ENCODE measurements at places on chromosomes 6 and 20.

- no peak for DNase-seq
Measured at GRCh38 chr6:125798734-125799508, 8.2 kb downstream of the NCOA7 start.

DNA sequence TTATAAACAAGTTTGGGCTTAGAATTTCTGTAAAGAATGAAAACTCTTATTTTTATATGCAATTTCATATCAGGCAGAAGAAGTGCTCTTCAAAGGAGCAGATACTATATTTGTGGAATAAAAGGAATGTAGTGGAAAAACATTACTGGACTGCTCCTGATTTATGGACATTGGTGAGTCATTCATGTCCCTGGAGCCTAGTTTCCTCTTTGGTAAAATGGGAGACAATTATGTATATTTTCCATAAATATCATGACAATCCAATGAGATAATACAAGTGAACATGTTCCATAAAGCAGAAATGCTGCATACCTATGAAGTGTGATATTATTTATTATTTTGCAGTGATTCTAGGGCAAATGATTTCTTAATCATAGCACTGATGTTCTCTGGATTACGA lies 445.8 kb upstream of the CITED2 start:
- DNase-seq, result no peak

GRCh38 chr6:54244430-54244829 lies 63.8 kb upstream of the TINAG start:
- DNase-seq, result no peak

GRCh38 chr20:1902188-1902587 lies 7.0 kb downstream of the SIRPA start:
- DNase-seq, result no peak

DNA sequence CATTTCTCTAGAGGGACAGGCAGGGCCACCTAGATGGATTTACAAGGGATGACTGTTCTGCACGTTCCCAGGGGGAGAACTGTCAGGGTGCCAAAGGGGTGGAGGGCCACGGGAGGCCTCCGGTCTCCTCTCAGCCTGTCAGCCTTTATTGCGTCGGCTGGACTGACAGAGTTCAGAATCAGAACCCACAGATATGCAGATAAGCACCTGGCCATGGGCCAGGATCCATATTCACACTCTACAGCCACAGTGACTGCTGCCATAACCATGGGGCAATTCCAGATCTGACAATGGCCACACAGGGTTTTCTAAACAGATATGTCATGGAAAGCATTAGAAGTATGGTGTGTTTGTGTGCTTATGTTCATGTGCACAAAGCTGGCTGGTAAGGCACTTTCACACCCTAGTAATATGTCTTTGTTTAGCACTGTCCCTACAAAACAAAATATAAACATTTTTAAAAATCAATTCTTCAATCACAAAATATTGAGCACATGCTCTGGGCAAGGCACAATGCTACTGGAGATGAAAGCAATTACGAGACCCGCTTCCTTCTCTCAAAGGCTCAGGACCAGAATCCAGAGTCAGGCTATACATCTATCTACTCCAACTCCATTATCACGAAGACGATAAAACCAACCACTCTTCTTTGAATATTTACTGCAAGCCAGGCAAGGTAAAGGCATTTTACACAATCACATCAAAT lies 29.1 kb downstream of the TRAM2 start:
- DNase-seq, result no peak

DNA sequence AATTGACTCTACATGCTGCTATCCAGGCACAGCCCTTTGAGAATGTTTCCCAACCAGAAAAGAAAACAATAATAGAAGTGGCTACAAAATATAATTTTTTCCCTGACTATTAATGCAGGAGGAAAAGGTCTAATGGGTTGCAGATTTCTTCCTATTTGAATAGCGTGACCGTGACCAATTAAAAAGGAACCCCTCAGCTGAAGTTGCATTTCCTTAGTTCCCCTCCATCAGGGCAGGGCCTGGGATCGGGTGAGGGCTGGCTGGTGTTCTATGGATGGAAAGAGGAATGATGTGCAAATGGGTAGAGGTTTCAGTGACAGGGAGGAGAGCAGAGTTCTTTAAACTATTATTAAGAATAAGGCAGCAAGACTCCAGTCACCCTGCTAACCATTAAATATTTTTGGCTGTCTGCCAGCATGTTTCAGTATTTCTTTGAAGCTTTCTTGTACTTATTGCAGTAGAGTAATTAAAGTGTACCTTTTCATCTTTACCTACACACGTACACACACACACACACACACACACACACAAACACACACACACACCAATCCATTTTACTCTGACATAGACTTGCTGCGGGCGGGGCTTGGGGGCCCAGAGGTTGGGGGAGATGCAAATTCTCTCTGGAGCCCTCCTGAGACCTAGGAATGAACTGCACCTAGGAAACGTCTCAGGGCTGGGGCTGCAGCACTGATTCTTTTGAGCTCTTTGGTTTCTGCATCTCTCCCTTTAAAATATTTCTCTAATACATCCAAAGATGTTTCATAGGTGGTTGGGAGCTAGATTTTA lies 154.8 kb upstream of the SLC35B3 start:
- no peak for DNase-seq

- DNase-seq, result peak; percentile 19
Measured at GRCh38 chr6:13526727-13527670, 39.6 kb upstream of the GFOD1 start.

GRCh38 chr20:10946124-10946880 lies 272.5 kb upstream of the JAG1 start:
- no peak for DNase-seq

DNA sequence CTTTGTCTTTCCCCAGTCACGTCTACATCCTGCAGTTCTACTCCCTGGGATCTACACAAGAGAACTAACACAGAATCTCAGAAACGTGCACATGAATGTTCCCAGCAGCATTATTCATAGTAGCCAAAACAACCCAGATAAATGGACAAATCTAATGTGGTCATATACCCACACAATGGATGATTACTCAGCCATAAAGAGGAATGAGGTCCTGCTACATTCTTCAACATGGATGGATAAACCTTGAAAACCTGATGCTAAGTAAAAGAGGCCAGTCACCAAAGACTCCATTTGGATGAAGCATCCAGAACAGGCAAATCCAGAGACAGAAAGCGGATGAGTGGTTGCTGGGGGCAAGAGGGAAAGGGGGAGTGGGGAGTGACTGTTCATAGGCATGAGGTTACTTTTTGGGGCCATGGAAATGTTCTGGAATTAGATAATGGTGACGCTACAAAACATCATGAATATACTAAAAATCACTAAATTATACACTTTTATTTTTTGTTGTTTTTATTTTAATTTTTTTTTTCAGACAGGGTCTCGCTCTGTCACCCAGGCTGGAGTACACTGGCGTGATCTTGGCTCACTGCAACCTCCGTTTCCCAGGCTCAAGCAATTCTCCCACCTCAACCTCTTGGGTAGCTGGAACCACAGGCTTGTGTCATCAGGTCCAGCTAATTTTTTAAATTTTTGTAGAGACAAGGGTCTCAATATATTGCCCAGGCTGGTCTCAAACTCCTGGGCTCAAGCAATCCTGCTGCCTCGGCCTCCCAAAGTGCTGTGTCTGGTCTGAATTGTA lies 50.8 kb upstream of the DSN1 start:
- DNase-seq, result no peak

DNA sequence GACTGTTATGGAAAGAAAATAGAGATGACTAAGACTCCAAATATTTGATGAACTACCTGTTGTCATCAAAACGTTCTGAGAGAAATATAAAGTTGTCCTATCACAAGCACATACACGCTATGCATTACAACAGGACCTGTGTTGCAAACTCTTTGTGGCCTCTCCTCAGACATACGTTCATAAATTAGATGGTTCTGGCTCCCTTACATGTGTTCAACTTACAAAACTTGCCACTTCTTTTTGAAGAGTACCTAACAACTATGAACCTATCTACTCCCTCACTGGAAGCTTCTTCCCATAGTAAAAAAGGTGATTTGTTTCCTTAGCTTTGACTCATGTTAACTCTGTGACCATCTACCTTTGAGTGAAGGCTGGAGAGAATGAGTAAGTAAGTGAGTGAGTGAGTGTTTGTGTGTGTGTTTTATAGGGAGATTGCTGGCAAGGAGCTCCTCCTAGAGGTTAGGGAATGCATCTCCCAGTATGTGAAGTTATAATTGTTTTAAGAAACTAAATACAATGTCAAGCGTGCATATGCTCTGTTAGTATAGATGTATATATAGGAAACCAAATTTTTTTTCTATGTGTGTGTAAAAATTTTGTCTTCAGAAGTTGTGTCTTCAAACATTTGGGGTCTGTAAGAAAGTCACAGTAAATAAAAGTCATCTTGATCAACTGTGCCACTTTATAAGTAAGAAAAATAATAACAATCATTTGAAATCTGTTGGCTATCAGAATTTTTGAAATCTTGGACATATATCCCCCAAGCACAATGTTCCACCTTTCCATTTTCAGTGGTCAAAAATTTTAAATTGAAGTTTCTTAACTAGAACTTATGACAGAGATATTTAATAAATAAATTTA lies 1211.1 kb upstream of the GJE1 start:
- DNase-seq, result peak; percentile 4

Measured in CD4-positive, alpha-beta T cell treated with Interleukin-10 for 1 hour (primary cell).